ENCODE measurements at places on chromosomes 2 and 18. TPM values are rescaled to one million over a fixed set of nuclear protein-coding genes. Genes with fewer than 3 reads are reported as not detected.

The ZNF385B gene
- not detected for total RNA-seq

The NFATC1 gene
- 7.5 TPM for total RNA-seq

The BCL2 gene
- 4.1 TPM for total RNA-seq

The GALR1 gene
- not detected for total RNA-seq

The IL36B gene
- not detected for total RNA-seq

The DNER gene
- 0.58 TPM for total RNA-seq

The ANKRD44 gene
- total RNA-seq: 3.1 TPM

The SULT1C3 gene
- total RNA-seq: not detected

All from pericardium fibroblast (primary cell).